ENCODE measurements at places on chromosomes 1 and 21.

DNA sequence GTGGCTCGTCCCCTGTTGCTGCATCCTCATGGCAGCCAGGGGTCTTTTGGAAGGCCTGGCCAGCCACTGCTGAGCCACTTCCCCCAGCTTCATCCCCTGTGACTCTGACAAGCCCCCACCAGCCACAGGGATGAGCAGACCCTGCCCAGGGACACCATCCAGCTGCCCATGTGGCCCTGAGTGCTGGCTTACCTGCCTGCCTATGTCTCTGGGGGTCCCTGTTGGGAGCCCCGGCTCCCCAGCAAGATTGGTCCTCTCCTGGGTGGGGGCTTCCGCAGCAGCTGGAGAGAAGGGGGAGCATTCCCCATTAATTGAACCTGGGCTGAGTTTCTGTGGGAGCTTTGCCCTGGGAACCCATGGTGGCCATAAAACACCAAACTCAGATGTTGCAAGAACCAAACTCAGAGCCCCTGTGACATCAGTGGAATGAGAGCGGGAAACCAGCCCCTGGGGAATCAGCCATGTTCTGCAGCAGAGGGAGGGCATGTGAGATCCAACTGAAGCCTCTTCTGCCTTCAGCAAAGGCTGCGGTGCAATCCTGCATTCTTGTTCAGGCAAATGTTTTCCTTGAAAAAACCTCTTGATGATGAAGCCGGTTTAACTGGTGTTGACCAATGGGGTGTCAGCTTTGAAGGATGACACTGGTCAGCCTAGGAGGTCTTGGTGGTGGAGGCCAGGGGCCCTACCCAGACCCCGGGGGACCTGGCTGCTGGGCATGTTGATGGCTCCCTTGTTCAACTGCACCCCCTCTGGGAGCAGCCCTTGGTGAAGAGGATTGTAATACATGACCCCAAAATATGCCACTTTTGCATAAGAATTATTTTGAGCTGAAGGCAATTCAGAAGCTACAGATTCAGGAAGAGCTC lies 28.3 kb upstream of the COL18A1 start:
- DNase-seq, result no peak

DNA sequence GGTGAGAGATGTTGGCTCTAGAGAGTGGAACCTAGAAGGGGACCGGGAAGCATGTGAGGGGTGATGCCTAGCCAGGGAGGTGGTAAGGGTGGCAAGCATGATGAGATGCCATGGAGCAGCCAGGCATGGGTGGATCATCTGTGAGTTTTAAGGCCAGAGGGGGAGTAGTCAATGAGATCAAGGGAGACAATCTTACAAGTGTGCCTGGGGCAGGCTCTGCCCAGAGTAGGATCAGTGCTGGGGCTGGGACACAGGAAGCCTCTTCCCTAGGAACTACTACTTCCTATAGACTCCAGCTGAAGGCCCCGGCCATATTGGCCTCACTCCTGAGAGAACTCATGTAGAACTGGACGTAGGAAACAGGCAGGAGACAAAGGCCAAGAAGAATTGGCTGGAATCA lies 192.4 kb upstream of the CSF3R start:
- no peak for DNase-seq

DNA sequence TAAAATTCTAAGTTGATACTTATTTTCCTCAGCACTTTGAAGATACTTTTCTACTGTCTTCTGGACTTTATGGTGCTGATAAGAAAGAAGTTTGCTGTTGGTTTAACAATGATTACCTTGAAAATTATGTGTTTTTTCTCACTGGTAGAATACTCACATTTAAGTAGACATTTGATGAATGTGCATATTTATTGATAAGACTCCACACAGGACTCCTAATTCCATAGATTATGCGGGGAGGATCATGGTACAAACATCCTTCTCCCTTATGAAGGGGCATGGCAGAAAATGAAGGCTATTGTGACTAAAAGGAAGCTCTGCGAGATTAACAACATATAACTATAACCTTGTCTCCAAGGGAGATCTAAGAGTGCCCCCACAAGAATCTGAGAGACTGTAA lies 28.5 kb upstream of the ALDH9A1 start:
- DNase-seq, result no peak

- no peak for DNase-seq
Measured at GRCh38 chr21:29104239-29104708, 26.2 kb upstream of the MAP3K7CL start.

GRCh38 chr1:200774311-200774710 lies 35.6 kb downstream of the CAMSAP2 start:
- DNase-seq, result no peak

- DNase-seq, result no peak
Measured at GRCh38 chr1:6761196-6761737, 24.0 kb upstream of the CAMTA1 start.

DNA sequence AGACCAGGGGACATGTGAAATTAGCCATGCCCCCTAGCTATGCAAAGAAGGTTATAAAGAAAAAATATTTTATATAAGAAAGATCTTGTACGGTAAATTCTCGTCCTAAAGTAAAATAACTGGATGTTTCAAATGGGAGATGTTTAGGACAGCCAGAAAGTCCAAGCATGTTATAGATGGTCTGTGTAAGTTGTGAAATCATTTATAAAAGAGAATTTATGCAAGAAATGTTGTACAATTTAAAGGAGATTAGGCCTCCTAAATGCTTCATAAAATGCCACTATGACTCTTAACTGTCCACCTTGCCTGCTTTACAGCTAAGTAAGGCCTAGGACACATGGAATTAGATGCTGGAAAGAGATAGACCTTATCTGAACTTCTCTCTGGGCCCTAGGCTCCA lies 118.1 kb upstream of the POGK start:
- DNase-seq, result no peak

GRCh38 chr1:22959545-22960360 lies 12.9 kb downstream of the LACTBL1 start:
- DNase-seq, result no peak

GRCh38 chr1:24390924-24391782 lies 22.4 kb downstream of the STPG1 start:
- DNase-seq, result peak; percentile 73

- DNase-seq, result no peak
Measured at GRCh38 chr1:229221106-229222019, 49.5 kb upstream of the RAB4A start.

Data from AG04450 (cell line).